Fibroblast of lung (primary cell): ENCODE measurements at places on chromosomes 7 and 10.

DNA sequence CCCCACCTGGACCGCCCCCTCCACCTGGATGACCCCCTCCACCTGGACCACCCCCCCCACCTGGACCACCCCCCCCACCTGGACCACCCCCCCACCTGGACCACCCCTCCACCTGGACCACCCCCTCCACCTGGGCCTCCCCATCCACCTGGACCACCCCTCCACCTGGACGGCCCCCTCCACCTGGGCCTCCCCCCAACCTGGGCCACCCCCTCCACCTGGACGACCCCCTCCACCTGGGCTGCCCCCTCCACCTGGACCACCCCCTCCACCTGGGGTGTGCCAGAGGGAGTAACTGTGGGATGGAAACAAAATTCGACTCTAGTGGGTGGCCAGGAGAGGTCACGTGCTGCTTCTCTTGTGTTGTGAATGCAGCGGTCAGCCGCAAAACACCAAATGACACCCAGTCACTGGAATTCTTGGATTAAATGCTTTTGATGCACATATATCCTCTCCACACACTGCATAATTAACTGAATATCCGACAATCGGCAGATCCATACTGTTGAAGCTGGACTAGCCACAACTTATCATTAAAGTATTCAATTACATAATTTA, 316.7 kb downstream of the PTPRN2 start:
- no peak for DNase-seq

DNA sequence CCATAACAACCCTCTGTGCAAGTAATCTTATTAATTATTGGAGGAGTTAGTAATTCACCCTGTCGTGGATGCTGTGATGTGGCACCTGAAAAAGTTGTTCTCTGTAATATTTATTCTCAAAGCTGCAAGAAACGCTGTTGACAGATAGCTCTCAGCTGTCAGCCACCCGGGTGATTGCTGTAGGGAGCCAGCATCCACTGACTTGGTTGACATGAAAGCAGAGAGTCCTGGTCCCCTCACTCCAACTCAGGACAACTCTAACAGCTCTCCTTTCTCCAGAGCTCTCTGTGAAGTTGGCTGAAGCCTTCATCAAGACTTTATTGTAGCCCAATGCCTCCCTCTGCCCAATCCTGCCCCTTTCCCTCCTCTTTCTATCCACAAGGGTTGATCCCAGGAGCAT, 98.0 kb downstream of the FAM107B start:
- DNase-seq, result no peak

GRCh38 chr10:86819567-86819966, 63.1 kb downstream of the BMPR1A start:
- no peak for DNase-seq

- no peak for DNase-seq
Measured at GRCh38 chr10:43037440-43037839, 39.4 kb upstream of the RET start.

DNA sequence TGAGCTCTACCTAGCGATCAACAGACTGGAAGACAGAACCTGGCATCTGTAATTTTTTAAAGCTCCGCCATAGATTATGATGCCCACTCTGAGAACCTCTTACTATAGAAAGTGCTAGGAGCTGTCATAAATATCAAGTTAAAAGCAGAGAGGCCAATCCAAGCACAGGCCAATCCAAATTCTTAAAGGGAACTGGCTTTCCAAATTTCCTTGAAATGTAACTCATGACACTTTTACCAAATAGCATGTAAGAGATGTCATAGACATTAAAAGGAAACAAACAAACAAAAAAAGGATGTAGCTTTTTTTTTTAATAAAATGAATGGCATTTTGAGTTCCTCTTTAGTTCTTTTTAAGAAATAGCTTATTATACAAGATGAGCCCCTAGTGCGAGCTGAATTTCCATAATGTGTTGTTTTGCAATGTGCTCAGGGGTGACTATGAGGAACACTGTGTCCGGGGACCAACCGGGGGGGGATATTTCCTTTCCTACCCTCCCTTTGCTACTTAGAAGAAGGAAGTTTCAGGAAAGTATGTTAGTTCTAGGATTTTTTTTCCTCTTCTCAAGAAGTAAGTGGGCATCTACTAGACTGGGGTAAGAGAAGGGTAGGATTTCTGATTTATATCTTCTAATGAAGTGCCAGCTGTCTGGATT, 23.7 kb upstream of the MRC1 start:
- no peak for DNase-seq

DNA sequence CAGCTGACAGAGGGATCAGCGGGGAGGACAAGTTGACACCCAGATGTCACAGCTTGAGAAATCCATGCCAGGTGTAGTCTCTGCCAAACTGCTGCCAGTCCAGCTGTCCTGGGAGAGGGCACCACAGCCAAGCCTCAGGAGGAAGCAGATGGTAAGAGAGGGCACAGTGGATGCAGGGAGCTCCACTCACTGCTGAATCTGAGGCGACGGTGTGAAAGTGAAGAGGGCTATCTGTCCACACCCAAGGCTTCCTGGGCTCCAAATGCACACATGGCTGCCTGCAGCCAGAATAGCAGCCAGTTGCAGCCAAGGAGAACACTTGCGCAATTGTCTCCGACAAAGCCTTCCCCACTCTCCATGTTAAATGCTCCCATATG, 502.4 kb downstream of the GRID1 start:
- no peak for DNase-seq

- DNase-seq, result peak; percentile 65
Measured at GRCh38 chr10:77641788-77642397, 4.3 kb upstream of the KCNMA1 start.

DNA sequence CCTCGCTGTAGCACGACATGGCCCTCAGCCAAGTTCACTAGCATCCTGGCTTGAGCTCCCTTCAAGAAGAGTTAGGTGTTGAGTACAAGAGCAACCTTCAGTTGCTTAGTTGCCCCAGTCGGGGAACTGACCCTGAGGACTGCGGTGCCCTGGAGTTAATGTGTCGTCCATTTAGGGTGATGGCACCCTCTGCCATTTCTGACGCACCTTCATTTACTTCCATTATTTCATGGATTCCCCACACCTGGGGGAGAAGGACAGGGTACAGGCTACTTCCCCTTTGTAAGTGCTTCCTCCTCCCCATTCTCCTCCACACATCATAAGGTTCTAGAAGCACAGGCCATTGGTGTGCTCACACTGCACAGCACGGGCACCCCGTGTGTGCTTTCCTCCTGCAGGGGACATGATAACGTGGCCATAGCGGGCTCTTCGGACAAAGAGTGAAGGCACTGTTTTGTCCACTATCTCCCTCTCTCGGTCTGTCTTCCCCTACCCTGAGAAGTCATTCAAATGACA, 1.8 kb downstream of the ALOX5 start:
- DNase-seq, result no peak

- DNase-seq, result no peak
Measured at GRCh38 chr10:7484456-7485243, 73.8 kb upstream of the SFMBT2 start.

- no peak for DNase-seq
Measured at GRCh38 chr7:106448346-106448991, 163.7 kb upstream of the NAMPT start.

GRCh38 chr10:75878586-75878985, 447.2 kb downstream of the LRMDA start:
- DNase-seq, result no peak

- no peak for DNase-seq
Measured at GRCh38 chr7:37320140-37320847, 128.4 kb downstream of the ELMO1 start.

DNA sequence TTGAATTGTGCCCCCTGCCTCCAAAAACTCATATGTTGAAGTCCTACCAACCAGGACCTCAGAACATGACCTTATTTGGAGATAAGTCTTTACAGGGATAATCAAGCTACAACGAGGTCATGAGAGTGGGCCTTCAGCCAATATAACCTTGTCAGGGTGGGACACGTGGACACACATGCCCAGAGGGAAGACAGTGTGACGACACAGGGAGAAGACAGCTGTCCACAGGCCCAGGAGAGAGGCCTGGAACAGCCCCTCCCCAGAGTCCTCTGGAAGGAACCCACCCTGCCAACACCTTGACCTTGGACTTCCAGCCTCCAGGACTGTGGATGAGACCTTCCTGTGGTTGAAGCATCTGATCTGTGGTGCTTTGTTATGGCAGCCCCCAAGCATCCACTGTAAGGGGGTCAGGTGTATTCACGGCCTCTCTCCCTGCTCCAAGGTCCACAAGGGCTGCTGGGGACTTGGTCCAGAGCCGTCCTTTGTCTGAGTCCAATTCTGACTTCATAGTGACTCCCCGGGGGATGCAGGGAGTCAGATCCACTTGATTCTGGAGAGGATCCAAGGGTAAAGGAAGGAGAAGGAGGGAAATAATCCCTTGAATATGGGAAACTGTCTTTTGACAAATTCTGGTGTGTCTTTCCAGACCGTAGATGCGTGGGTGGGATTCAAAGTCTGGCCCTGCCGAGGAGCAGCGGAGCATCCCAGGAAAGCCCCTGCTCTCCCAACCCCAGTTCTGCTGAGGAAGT, 7.0 kb downstream of the CALML3 start:
- no peak for DNase-seq

GRCh38 chr10:55449981-55450380, 649.0 kb upstream of the PCDH15 start:
- DNase-seq, result no peak

DNA sequence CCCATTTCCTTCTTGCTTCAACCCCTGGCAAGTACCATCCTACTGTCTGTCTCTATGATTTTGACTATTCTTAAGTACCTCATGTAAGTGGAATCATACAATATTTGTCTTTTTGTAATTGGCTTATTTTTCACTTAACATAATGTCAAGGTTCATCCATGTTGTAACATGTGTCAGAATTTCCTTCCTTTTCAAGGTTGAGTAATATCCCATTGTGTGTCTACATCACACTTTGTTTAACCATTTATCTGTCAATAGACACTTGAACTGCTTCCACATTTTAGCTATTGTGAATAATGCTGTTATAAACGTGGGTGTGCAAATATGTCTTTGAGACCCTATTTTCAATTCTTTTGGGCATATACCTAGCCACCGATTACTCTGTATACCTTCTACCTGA, 14.0 kb upstream of the CDK14 start:
- no peak for DNase-seq

DNA sequence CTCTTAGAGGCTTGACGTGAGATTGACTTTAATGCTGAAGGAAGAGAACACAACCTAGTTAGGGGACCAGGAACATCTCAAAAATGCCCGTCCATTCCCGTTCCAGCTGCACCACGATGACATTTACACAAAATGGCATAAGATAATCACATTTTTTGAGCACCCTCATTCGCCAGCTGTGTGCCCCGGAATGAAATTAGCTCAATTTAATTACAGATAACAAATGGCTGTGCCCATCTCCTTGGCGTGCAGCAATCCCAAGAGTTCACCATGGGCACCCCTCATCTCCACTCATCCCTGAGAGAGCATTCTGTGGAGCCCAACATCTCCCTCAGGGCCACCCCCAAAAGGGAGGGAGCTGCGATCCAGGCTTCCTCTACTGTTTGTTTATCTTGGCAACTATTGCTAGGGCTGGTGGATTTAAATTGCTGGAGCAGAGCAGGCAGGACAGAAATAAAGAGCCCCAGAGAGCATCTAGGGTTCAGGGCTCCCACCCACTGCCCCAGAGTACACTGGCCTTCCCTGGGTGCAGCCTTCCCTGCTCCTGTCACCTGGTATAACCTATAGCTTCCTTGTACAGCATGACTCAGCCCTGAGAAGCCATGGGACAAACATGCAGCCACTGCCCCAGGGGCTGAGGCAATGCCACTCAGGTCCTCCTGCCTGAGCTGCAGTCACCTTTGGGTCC, 263.5 kb downstream of the ZEB1 start:
- DNase-seq, result peak; percentile 31

DNA sequence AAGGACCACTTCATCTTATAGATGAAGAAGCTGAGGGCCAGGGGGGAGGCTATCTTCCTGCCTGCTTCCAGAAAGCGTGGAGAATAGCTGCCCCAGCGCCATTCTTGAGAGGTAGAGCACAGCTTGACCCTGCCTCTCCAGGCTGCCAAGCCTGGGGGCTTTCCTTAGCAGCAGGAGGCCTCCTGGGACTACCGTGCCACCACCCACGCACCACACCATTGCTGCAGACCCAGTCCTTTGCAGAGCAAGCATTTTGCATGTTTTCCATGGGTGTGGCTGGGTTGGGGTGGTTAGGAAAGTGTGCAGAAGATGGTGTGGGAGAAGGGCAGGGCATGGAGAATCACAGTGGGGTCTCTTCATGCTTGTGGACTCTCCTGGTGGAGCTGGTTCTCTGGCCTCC, 64.9 kb downstream of the TBXAS1 start:
- no peak for DNase-seq

DNA sequence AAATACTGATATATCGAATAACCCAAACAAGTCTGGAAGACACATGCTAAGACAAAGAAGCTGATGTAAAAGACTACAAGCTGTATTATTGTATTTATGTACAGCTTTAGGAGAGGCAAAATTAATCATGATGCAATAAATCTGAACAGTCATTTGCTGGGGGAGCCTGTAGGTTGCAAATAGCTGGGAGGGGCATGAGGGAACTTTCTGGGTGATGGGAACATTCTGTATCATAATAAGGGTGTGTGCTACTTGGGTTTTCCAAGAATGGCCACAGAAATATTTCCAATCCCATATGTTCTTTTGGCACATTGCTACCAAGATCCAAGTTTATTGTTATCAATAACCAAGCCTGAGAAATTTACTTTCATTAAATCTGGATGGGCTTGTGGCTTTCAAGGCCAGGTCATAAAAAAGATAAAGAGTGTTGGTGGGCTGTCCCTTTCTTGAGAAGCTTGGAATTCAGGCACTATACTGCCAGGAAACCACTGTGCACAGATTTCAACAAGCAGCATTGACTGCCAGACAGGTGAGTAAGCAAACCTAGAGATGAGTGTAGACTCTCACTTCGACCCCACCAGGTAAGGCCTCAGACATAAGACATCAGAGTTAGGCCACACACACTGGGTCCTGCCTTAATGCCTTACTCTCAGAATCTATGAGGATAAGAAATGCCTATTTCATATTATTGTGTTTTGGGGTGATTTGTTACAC, 629.7 kb upstream of the FZD8 start:
- DNase-seq, result no peak

DNA sequence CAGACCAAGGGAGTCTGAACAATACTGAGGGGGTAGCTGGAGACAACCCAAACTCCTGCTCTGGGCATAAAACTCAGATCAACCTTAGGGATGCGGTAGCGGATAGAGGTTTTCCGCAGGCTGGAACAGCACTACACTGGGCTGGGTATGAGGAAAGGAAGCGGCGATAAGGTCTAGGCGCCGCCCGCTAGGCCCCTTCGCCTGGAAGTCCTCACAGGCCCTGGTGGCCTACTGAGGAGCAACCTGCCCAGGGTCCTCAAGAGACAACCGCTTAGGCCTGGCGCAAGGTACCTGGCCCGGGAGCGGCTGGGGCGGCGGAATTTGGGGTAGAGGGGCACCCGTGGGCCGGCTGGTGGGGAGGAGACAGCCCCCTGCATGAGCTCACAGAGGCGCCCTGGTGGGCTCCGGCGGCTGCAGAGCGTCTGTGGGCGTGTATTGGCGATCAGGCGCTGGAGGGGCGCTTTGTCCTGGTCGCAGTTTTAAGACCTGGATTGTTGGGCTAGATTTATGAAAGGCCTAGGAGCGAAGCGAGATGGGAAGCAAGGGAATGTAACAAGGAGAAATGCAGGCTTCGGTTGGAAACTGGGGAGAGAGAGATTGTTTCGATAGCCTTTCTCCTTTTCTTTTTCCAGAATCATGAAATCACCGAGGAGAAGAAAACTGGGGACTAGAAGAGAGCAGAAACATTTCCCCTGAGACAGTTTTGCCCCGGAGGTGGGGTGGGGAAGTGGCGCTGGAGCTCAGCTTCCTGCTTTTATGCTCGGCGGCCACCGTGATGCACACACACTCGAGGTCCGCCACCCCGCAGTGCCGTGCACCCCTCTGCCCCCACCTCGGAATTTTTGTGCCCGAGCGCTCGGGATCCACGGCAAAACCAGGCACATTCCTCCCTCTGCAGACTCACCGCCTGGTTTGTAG, 2.4 kb upstream of the NKX2-3 start:
- no peak for DNase-seq

GRCh38 chr7:101160910-101161309, 4.5 kb downstream of the VGF start:
- no peak for DNase-seq
